ENCODE measurements at places on chromosomes 7 and 10. TPM values are rescaled to one million over a fixed set of nuclear protein-coding genes. Genes with fewer than 3 reads are reported as not detected.

DNA sequence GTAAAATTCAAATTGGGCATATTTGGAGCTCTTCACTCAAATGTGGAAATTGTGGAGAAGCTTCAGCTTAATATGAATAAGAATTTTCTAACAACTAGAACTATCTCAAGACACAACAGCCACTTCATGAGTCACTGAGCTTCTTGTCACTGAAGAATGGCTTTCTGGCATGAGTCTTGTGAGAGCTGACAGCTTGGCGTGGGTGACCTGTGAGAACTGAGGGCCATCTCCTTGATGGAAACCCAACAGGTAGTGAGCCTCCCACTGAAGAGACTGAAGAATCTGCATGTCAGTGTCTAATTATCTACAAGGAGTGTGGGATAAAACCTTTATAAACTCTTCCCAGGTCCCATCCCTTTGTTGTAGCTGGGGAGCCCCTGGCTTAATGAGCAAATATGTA lies 66.0 kb downstream of the CLEC2L start:
- DNase-seq, result no peak

- DNase-seq, result no peak
Measured at GRCh38 chr10:100745882-100746783, 751 bp downstream of the PAX2 start.

GRCh38 chr10:129654461-129654860 lies 187.4 kb downstream of the MGMT start:
- no peak for DNase-seq

GRCh38 chr10:89352802-89353201 lies 25.0 kb downstream of the IFIT3 start:
- no peak for DNase-seq

DNA sequence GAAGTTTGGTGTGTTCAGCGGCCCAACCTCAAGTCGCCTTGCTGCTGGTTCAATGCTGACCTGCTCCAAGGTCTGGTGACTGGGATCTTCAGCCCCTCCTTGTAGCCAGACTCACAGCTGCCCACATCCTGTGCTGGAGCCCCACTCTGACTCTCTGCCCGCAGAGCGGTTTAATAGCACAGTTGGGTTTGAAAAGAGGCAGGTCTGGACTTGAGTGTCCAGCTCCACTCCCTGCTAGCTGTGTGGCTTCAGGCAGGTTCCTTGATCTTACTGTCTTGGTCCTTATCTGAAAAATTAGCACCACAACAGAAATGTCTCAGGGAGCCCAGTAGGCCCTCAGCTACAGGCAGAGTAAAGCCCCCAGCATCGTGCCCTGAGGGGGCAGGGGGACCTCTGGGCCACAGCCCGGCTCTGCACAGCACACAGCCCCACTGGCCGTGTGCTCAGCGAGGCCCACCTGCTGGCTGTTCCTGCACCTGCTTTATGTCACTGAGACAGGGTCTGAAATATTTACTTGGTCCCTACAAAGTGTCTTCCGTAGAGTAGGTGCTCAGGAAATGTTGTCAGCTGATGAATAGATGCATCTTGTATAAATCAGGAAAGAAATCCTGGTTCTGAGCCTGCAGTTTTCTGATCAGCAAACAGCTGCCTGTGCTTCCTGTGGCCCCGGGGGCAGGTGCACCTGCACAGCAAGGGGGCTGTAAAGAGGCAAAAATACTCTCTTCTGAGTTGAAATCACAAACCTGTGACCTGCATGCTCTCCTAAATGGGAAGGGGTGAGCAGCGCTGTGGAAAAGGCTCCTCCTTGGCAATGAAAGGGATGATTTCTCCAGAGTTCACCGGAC lies 155.5 kb downstream of the SVIL start:
- DNase-seq, result peak; percentile 86

- no peak for DNase-seq
Measured at GRCh38 chr10:12606461-12606860, 257.1 kb downstream of the CAMK1D start.

- DNase-seq, result no peak
Measured at GRCh38 chr7:138402749-138403148, 57.3 kb upstream of the TRIM24 start.

DNA sequence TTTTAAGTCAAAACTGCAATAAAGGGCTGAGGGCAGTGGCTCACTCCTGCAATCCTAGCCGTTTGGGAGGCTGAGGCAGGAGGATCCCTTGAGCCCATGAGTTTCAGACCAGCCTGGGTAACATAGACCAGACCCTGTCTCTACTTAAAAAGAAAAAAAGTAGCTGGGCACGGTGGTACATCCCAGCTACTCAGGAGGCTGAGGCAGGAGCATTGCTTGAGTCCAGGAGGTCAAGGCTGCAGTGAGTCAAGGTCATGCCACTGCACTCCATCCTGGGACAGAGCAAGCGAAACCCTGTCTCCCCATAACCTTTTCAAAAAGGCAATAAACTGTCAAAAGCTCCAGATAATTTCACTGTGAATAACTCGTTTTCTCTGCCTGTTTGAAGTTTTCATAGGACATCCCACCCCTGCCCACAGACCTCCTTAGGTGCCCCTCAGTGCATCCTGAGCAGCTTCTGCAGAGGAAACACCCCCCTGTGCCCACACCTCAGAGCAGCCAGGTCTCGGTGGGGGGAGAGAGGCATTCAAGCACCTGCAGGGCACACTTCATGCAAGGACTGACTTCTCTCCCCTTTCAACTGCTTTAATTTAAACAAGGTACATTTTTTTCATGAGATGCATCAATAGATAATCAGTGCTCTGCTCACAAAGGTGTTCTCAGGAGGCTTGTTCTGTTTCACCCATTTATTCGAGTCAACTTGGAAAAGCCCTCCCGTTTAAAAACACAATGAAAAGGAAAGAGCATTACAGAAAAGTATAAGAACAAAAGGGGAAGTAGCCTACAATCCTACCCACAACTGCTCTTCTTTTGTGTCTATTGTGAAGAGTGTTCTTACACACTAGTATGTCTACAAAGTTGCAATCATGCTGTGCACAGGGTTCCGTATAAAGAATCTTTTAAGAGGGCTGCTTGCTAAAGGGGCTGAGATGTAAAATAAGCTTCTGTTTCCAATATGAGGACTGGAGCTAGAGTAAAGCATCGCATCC lies 104.9 kb downstream of the KMT2E start:
- peak; percentile 57 for DNase-seq

GRCh38 chr10:31272841-31273240 lies 46.2 kb upstream of the ZEB1 start:
- no peak for DNase-seq

DNA sequence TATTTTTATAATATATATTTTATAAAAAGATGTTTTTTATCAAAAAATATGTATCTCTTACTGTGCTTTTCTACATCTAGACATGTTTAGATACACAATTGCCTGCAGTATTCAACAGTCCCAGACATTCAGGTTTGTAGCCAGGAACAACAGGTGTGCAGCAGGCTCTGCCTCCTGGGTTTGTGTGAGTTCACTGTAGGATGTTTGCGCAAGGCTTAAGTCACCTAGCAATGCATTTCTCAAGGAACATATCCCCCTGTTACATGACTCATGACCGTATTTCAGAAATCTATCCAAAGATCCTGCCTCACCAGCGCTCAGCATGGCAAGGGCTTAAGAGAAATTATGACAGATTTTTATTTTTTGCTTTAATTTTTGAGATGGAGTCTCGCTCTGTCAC lies 41.5 kb downstream of the PITRM1 start:
- DNase-seq, result no peak

- DNase-seq, result no peak
Measured at GRCh38 chr10:33871061-33871956, 536.8 kb upstream of the NRP1 start.

GRCh38 chr7:8084836-8085235 lies 116.2 kb downstream of the GLCCI1 start:
- DNase-seq, result no peak

DNA sequence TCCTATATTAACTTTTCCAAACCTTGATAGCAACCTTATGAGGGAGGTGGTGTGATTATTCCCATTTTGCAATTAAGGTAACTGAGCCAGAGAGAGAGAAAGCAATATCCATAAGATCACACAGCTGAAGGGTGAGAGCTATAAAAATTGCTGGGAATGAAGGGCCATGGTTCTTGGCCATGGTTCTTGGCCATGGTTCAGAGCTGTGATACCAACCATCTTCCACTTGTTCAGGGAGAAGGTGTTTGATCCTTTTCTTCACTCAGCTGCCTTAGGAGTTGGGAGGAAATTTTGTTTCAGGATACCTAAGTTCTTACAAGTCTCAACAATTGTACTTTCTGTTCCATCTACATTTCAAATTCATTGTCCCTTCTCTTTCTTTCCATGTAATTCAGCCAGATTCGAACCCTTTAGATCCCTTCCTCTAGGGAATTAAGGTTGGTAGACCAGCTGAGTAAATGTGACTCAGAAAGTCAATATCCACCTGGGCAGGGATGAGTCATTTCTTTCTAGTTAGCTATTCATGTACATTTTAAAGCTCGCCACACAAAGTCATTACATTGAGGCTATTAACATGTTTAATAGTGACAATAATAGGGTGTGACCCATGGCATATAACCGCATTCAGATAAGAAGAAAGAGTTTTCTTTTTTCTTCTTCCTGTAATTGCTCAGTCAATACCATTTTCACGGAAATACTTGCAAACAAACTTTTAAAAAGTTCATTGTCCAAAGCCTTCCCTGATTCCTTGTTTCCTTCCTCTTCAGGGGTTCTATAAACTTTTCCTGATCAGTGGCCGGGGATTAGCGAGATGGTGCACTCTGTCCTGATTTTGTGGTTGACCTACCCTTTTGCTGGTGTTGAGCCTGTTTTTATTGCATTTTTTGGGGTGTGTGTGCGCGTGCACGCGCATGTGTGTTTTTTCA lies 143.4 kb downstream of the TCF7L2 start:
- no peak for DNase-seq

DNA sequence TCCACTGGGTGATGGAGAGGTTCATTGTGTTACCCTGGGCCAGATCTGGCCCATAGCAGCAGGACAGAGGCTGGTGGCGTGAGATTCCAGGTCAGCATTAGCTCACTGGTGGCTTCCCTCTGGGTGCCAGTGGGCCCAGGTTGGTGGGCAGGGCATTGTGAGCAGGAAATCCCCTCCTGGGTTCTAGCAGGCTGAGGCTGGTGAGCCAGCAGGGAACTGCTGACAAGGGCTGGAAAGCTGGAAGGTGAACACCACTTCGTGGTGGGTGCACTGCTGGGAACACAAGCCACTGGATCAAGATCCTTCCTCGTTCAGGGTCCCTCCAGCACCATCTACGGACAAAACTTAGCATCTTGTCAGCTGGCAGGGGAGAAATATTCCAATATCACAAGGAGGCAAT lies 259.2 kb upstream of the FZD1 start:
- DNase-seq, result no peak

DNA sequence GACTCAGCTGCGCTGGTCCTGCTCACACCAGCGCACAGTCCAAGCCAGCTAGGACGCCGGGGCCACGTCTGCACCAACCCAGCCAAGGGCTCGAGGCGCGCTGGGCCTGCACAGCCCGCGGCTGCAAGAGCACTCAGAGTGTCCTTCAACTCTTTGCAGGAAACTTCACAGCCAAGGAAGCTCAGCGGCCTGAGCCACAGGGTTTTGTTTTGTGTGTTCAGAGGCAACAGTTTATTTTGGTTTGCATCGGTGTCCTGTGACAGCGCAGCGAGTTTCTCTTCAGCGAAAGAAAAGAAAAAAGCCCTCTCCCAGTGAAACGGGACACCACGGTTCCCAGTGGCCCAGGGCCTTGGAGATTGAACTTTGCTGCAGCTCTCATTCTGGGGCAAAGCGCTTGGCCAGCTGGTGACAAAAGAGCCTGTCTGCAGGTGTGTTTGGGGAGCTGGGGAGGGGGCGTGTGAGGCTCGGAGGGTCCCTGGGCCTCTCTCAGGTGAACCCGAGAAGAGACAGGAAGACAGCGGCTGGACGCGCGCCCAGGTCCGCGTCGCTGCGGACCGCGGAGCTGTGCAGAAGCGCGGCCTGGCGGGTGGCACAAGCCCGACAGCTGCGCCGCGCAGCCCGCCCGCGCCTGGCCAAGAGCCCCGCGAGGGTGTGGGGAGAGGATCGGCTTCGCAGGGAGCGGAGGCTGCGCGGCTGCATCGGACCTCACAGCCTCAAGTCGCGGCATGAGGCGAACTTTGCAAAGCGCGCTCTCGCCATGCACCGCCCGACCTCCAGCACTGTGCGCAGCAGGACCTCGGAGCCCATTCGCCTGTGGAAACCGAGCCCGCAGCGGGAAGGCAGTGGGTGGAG lies 922 bp downstream of the CXCL12 start:
- DNase-seq, result no peak

DNA sequence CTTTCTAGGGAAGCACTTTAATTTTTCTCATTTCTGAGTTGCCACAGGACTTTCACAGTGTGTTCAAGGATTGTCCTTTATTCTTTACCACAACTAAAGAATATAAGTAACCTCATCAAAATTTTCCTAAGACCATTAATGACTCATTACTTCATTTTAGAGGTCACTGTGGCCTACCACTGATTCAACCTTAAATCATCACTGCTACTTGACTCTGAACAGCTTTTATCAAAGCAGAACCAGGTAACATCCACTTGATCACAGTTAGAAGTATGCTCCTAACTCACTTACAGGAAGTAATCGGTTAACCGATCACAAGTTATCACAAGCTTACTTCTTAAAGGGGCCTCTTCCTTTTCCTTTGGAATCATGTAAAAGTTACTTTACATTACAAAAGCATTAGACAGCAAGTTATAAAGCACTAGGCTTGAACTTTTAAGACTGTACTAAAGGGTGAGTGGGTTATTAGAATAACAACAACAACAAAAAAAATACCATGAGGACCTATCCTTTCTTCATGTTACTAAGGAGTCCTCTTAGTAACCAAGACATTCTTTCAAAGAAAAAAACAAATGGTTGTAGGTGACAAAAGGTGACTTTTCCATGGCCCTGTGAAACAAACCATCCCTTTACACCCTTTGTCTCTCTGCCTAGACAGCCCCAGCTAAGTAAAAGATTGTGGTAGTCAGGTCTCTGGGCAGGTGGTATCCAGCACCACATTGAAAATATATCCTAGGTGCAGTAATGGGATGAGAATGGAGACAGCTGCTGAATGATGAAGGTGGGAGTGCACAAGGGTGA lies 40.0 kb upstream of the PDK4 start:
- no peak for DNase-seq

DNA sequence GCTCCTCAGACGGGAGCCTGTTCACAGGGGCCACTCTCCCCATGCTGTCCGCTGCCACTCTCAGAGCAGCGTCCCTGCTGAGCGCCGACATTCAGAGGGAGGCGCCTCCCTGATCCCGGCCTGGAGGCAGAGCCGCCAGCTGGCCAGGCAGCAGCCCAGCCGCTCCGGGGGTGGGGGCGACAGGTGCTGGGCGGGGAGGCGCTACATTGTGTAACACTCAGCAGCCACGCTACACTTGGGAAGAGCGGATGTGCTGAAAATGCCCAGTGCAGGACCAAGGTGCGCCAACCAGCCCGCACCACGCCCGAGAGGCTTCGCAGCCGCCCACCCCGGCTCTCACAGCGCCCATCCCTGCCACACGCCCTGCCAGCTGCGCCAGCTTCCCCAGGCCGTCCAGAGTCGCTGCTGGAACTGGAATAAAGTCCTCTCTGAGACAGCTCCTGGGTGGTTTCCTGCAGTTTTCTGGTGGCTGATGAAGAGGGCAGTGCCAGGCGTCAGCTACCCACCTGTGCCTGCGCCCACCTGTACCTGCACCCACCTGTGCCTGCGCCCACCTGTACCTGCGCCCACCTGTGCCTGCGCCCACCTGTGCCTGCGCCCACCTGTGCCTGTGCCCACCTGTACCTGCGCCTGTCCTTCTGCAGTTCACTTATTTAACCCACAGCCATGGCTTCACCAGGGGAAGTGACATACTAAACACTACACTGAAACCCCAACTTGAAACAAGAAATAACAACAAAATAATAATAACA lies 25.7 kb downstream of the STK32C start:
- DNase-seq, result no peak

Gene C10orf62
- total RNA-seq, result not detected

Gene ADCY1
- 0.13 TPM for total RNA-seq

Data from OCI-LY7 (cell line).